ENCODE measurements at places on chromosomes 6 and 20. TPM values are rescaled to one million over a fixed set of nuclear protein-coding genes. Genes with fewer than 3 reads are reported as not detected.

The GCNT2 gene
- 2.7 TPM for total RNA-seq

The WFDC12 gene
- total RNA-seq: not detected

The GUCA1A gene
- 0.20 TPM for total RNA-seq

The ZNF165 gene
- total RNA-seq: 3.6 TPM

GRCh38 chr6:85464722-85465150 is 14.9 kb downstream of the NT5E start:
- DNase-seq: peak; percentile 72

DNA sequence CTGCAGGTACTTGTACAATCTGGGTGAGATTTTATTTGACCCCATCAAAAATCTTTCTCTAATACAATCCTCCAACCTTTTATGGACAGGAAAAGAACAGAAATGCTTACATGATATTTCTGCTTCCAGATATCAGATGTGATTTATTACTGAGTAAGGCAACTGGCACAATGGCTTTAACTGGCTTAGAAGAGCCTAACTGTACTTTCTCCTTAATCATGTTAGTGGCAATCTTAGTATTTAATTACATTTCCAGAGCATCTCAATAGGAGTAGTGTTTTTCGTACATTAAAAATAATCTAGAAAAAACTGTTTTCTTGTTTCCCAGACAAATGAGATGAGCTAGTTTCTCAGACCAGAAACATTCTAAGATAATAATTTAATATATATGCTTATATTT is 251.6 kb downstream of the KCNQ5 start:
- no peak for DNase-seq

- DNase-seq: peak; percentile 47
Measured at GRCh38 chr6:157368359-157369049, 12.5 kb upstream of the ZDHHC14 start.

DNA sequence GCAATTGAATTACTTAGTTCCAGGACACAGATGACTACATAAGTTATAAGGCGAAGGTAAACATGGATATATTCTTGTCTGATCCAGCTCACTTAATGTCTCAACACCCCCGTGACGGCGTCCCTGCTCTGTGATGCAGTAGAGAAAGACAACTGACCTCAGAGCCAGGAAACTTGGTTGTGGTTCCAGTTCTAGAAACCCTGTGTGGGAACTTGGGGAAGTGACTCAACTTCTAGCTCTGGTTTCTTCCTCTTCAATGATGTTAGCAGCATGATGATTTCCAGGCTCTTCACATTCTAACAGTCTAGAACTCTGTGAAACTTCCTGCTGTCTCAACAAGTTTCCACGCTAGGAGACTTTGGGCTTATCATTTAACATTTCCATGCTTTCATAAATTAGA is 18.4 kb downstream of the LAMA4 start:
- DNase-seq: peak; percentile 89

- no peak for DNase-seq
Measured at GRCh38 chr6:120675886-120676285, 658.4 kb downstream of the TBC1D32 start.

DNA sequence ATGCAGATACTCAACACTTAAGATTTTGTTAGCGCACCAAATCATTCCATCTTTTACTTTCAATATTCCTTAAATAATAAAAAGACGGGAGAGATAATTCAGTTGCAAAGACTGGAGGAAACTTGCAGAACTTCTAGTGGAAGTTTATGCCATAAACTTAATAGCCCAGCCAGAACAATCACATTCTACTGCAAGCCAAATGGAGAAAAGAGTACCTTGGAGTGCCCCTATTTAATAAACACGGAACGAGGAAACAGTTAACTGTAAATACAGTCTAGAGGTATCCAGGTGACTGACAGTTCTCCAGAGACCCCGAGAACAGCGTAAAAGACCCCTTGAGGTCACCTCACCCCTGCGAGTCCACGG is 635 bp downstream of the SLC35B3 start:
- DNase-seq: no peak

- peak; percentile 5 for DNase-seq
Measured at GRCh38 chr6:138691595-138692057, 81.9 kb upstream of the CCDC28A start.

DNA sequence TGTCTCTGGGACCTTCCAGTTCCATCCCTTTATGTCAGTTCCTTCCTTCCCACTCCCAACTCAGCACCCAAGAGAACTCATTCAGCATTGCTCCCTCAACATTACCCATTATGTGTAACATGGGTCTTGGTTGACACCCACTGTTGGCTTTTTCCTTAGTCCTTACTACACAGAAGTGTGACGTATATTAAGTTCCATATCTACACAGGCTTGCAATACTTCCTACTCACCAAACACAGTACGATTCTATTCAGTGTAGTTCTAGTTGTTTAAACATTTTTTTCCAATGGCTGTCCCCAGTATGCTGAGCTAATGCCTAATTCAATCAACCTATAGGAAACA is 37.7 kb downstream of the ARHGAP18 start:
- DNase-seq: no peak

DNA sequence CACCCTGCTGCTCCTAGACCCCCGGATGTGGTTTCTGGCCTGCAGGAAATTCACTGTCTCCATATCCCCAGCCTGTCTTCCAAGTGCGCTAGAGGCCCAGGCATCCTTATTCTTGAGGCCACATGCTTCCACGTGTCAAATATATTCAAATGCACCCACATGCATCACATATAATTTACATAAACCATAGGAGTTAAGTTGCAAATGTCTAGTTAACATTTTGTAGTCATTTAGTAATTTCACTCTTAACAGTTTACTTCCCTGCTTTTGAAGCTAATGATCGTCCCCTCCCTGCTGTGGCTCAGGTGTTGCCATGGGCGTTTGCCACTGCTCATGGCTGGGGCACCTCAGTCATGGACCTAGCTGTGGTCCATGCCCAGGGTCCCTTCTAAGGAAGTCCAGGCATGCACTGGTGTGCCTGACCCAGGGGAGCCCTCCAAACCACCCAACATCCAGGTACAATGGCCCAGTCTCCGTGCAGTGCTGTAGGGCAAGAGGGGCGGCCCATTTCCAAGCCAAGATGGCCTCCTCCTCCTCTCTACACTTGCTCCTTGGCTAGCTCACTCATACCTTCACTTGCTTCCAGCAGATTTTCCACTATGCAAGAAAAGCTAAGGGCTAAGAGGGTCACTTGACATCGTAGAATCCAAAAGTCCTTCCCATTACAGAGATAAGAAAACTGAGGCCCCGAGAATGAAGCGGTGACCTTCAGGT is 42.4 kb downstream of the FGD2 start:
- DNase-seq: peak; percentile 42

GRCh38 chr20:3199206-3199605 is 5.3 kb downstream of the DDRGK1 start:
- no peak for DNase-seq

GRCh38 chr6:100724222-100724621 is 156.9 kb downstream of the ASCC3 start:
- DNase-seq: no peak

Measured in activated CD8-positive, alpha-beta T cell treated with anti-CD3 and anti-CD28 coated beads for 36 hours (primary cell).